Melanocyte of skin (primary cell): ENCODE measurements at places on chromosomes 7 and 10. TPM values are rescaled to one million over a fixed set of nuclear protein-coding genes. Genes with fewer than 3 reads are reported as not detected.

The UNCX gene
- not detected in 2 replicates for total RNA-seq

The NPFFR1 gene
- not detected in 2 replicates for total RNA-seq

The SMIM30 gene
- 68.6 and 114 TPM in 2 replicates for total RNA-seq

The LAMB1 gene
- total RNA-seq: 160 and 237 TPM in 2 replicates

The ACTL6B gene
- not detected in 2 replicates for total RNA-seq

The INMT gene
- not detected in 2 replicates for total RNA-seq

The CDHR3 gene
- total RNA-seq: 4.8 and 12.0 TPM in 2 replicates

The ADAMTS14 gene
- under 0.01 and 0.33 TPM in 2 replicates for total RNA-seq

The PRLHR gene
- not detected in 2 replicates for total RNA-seq

The NOLC1 gene
- 33.0 and 47.3 TPM in 2 replicates for total RNA-seq

The SPDYE2 gene
- not detected in 2 replicates for total RNA-seq

The PLAC9 gene
- 1.4 and 3.3 TPM in 2 replicates for total RNA-seq
